CD4-positive, alpha-beta T cell (primary cell): ENCODE measurements at places on chromosomes 7 and 10.
A peak's percentile ranks its signal among the peaks of the same experiment; 100 is the strongest.

GRCh38 chr7:138822867-138823535, 25.0 kb upstream of the ATP6V0A4 start:
- no peak for DNase-seq

DNA sequence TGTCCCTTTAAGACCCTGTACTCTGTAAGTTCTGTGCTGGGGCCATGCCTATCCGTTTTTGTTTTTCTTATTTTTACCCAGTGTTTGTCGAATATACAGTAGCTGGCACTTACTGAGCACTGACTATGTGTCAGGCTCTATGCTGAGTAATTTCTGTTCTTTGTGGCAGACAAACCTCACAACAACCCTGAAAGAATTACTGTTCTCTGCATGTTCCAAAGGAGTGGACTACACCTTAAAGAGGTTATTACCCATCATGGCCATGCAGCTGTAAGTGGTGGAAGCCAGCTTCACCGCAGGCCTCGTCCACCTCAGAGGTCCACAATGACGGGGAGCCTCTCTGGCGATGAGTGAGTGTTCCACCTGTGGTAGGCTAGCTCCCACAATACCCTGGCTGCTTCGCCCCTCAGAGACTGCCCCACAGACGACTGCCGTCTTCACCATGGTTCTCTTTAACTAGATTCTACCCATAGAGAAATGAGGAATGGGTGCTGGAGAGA, 30.1 kb upstream of the RBM20 start:
- no peak for DNase-seq

DNA sequence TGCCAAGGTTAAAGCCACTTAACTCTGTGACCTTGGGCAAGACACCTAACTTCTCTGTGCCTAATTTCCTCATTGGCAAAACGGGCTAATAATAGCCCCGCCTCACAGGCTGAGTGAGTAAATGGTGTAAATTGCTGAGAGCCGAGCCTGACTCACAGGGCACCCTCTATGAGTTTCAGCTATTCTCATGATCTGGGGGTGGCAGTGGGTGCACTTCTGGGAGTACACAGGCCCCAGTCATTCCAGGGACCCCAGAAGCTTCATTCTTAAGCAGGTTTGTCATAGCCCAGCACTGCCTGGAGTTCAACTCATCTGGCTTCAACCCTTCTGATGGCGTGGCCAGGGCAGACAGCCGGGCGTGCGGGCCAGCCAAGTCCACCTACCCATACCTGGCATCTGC, 137.2 kb downstream of the GRID1 start:
- DNase-seq: no peak

GRCh38 chr10:51321980-51322379, 247.7 kb downstream of the PRKG1 start:
- no peak for DNase-seq

GRCh38 chr7:123787220-123788007, 38.6 kb upstream of the WASL start:
- DNase-seq: no peak

DNA sequence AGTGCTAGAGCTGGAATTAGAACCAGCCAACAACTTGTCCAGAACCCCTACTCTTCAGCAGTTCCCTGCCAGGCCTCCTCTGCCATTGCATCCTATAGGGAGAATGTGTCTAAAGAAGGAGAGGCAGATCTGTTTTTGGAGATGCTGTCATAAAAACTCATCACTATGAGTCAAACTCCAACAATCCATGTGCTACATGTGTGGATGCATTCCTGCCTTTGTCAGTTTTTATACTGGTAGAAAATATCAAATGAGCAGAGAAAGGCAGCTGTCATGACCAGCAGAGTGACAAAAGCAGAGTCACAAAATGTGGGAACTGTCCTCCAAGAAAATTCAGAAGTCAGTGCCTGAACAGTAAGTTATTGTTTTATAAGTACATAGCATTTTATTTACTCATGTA, 93.0 kb downstream of the ABLIM1 start:
- no peak for DNase-seq

DNA sequence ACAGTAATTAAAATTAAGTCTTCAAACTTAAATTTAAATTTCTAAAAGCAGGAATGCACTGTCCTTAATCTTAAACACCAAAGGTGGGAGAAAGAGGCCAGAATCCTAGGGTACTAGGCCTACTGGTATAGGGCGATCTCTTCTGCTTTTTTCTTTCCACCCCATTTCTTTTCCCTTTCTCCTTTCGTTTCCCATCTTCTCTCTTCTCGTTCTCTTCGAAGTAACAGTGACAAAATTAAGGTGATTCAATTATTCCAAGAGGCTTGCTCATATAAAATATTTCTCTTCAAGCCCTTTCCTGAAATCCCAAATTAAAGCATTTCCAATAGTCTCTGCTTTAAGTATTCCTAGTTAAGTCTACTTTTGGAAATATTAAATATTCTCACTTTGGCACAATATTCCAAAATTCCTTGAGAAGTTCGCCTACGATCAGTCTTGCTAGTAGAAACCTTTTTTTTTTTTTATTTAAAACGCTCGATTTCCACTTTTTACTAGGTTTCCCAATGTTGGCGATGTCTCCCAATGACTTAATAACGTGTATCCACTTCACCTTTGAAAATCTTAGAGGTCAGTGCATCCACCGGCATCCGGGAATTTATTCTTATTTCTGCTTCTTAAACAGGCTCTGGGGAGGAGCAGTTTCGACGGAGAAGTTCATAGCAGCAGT, 765 bp upstream of the LCOR start:
- peak; percentile 12 for DNase-seq

- DNase-seq: no peak
Observed at GRCh38 chr7:91784469-91784868, 96.0 kb downstream of the MTERF1 start.

DNA sequence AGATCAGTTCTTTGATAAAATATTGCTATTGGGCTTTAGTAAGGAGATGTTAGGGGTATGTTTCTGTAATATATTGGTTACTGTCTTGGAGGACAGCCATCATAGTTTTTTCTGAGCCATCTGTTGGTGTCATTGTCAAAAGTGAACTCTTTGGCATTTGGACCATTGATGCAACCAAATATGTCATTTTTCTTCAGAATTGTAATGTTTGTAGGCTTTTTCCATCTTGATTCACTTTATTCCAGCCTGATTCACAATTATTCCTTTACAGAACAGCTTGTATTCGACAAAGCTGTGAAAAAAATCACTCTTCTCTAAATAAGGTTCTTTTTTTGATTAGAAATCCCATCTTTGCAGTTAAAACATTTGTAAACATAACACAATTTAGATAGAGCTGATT, 37.4 kb downstream of the SMNDC1 start:
- DNase-seq: no peak

DNA sequence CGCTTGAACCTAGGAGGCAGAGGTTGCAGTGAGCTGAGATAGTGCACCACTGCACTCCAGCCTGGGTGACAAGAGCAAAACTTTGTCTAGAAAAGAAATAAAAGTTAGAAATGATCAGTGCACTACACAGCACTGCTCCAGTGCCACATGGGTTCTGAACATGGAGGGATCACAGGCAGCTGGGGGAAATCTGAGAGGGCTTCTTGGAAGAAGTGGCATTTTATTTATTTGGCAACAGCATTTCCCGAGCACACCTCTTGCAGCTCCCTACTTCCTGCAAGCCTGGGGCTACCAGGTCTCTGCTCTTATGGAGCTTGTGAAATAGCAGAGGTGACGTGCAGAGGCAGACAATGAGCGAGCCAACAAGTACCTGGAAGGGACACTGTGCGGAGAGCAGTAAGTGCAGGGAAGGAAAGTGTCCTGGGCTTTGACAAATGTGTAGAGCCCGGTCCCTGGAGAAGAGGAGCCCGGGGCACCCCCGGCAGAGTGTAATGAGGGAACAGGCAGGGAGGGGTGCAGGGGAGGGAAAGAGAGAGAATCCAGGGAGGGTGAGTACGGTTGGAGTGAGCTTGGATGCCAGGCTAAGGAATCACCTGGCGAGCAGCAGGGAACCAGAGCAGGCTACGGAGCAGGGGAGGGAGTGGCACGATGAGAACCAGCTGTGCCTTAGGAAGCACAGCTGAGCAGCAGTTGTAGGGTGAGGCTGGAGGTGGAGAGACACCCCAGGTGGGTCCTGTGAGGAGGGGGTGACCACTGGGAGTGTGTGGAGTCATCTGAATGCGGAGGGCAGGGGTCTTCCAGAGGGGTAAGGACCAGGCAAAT, 104.6 kb upstream of the CTBP2 start:
- no peak for DNase-seq

GRCh38 chr7:42794673-42795072, 117.2 kb downstream of the C7orf25 start:
- no peak for DNase-seq

- no peak for DNase-seq
Observed at GRCh38 chr7:117424090-117424829, 3.0 kb downstream of the ASZ1 start.

- no peak for DNase-seq
Observed at GRCh38 chr10:78576276-78576675, 492.5 kb upstream of the ZMIZ1 start.

DNA sequence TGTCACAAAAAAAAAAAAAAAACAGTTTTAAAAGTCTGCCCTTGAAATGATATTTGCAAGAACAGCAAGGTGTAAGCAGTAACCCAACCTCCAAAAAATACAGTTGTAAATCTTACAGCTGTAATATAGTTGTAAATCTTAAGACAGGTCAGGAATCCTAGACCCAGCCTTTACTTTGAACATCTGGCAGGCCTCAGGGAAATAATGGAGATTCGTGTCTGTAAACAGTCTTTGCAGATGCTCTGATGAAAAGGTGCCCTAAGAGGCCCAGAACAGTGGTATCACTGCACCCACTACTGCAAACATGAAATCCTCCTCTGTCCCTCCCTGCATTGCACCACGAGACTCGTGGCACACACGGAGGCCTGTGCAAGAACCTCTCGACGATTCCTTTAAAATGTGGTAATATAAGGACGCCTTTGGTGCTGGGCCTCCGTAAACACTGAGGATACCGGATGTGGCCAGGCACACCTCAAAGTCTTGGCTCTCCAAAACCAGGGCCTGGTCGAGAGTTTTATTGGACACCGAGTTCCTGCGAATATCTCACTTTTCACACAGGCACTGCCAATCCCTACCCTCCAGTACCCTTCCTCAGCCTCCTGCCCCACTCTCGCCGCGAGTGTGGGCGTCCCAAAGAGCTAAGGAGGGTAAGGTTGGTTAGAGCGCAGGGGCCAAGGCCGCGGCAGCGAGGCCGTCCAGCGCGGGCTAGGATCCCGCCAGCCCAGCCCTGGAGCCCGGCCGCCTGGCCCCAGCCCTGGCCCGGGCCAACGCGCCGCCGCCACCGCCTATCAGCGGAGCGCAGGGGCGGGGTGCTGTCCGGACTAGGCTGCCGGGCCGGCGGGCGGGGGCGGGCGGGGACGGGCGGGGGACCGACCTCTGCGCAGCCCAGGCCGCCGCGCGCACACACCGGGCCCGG, at the start of gene REEP3:
Gene REEP3 (plus strand): TSS at position 902 of the 916 bp plus-strand sequence. CDS start 145 bp downstream, outside the sequence.
- peak; percentile 13 for DNase-seq

GRCh38 chr10:63209705-63210104, 76.6 kb downstream of the NRBF2 start:
- no peak for DNase-seq

DNA sequence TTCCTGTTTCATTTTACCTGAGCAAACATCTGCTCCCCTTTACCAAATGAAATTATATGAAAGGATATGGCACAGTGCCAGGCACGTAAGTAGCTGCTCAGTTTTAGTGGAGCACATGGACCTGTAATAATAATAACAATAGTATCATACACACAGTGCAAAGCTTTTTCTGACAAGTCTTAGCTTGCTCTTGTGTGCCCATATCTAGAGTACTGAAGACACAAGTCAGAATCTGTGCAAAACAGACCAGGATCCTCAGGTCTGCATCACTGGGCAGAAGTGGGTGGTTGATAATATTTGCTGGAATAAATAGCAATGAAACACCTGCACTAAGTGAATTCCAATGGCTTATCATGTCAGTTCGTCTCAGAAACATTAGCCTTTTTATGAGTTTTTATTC, 85.5 kb upstream of the DKK1 start:
- no peak for DNase-seq

- peak; percentile 51 for DNase-seq
Observed at GRCh38 chr7:149422914-149423301, 38.0 kb downstream of the ZNF777 start.

DNA sequence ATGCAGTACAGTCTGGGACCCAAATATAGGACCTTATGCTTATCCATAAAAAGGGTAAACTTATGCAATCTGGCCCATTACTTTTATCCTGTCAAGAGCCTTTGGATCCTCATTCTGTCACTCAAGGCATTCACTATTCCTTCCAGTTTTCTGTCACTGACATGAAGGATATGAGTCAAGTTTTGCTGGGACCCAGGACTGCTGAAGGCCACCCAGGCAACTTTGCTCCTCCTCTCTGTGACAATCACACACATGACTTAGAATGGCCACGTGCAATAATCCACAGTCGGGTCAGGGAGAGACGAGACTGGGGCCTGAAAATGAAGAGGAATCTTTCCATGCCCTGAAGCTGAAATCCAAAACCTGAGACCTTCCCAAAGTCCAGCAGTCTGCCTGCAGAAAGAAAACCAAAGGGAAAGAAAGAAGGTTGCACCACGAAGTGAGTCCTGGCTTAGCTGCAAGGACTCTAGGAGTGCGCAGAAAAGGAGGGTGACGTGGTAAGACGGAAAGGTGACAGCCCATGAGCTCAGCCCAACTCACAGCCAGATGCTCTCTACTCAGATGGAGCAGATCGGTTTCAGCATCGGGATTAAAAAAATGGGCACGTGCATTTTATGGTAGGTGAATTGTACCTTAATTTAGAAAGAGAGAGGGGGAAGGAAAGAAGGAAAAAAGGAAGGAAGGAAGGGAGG, 67.2 kb downstream of the VOPP1 start:
- no peak for DNase-seq

DNA sequence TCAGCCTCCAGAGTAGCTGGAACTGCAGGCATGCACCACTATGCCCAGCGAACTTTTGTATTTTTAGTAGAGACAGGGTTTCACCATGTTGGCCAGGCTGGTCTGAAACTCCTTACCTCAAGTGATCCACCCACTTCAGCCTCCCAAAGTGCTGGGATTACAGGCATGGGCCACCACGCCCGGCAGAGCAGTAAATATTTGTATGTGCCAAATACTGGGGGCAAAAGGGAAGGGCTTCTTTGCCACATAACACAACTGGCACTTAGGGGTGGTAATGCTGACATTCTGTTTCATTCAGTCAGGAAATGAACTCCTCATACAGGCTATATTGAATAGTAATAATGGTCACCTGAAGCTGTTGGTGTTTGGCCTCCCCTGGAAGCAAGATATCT, 41.6 kb downstream of the ACSM6 start:
- DNase-seq: no peak

DNA sequence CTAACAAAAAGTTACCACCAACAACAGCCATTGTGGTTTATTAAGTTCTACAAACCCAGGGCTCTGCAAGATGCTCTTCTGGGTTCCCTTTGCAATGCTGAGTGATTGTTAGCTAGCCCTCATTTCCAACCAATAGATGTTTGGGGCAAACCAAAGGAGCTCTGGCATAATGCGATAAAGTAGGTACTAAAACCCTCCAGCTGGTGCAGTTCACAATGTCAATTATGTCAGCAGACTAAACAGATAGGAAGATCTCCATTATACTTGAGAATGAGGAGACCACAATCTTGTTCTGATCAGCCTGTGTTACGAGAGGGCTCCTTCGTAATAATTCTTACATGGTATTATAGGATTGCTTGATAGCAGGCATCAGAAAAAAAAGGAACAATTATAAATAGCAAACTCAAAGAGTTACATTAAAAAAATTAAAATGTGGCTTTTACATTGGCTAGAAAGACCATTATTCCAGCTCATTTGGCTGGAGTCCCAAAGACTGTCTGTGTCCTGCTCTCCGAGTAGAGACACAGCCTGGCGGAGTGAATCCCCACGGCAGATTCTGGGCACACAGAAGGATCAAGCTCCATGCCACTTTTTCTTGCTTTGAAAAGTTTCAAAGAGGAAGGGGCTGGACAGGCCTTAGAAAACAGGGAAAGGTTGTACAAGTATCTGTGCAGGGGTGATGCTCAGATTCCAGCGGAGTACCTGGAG, 93.8 kb downstream of the ZRANB1 start:
- no peak for DNase-seq
